ENCODE measurements at places on chromosomes 6 and 20. TPM values are rescaled to one million over a fixed set of nuclear protein-coding genes. Genes with fewer than 3 reads are reported as not detected.

- no peak for DNase-seq
- no peaks in the 10 kb centered on the region for H3K27me3 ChIP-seq
- H3K27ac ChIP-seq = peak overlapping the region; percentile 0
Measured at GRCh38 chr20:49210101-49210756, 9.0 kb upstream of the DDX27 start.

- no peak for DNase-seq
- H3K27ac ChIP-seq = no peak overlapping the region
- no peaks in the 10 kb centered on the region for H3K27me3 ChIP-seq
- no peaks in the 10 kb centered on the region for H3K36me3 ChIP-seq
Measured at GRCh38 chr20:6999381-6999780, 231.9 kb downstream of the BMP2 start.

- no peaks in the 10 kb centered on the region for H3K27me3 ChIP-seq
- H3K36me3 ChIP-seq = no peaks in the 10 kb centered on the region
- peaks cover 4% of the 10 kb centered on the region for H3K4me1 ChIP-seq
- H3K27ac ChIP-seq = no peak overlapping the region
- no peak for DNase-seq
Measured at GRCh38 chr6:157227202-157228166, 95.8 kb downstream of the TMEM242 start.

GRCh38 chr6:47407300-47408281 is 70.0 kb upstream of the CD2AP start:
- H3K4me1 ChIP-seq = peaks cover 4% of the 10 kb centered on the region
- no peak overlapping the region for H3K27ac ChIP-seq
- H3K27me3 ChIP-seq = no peaks in the 10 kb centered on the region

DNA sequence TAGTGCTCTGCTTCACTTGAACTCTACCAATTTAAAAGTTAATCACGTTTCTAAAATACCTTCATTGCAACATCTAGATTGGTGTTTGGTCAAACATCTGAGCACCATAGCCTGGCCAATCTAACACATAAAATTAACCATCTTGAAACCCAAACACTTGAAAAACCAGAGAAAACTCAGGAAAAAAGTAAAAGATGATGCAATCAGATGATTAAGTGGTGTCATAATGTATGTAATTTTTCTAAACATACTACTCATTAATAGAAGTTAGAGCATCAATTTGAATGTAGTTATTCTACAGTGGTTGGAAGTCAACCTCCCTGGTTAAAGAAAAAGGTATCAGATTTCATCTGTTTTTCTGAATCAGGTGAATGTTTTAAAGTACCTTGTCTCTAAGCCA is 228.6 kb upstream of the ID4 start:
- H3K27ac ChIP-seq = no peak overlapping the region
- H3K4me3 ChIP-seq = no peak overlapping the region
- H3K27me3 ChIP-seq = no peaks in the 10 kb centered on the region
- no peak for DNase-seq
- H3K36me3 ChIP-seq = no peaks in the 10 kb centered on the region

GRCh38 chr6:157530126-157530525 is 149.1 kb downstream of the ZDHHC14 start:
- H3K36me3 ChIP-seq = no peaks in the 10 kb centered on the region
- no peak overlapping the region for H3K27ac ChIP-seq
- no peaks in the 10 kb centered on the region for H3K27me3 ChIP-seq
- no peak for DNase-seq

- H3K27ac ChIP-seq = no peak overlapping the region
- no peak for DNase-seq
- H3K27me3 ChIP-seq = no peaks in the 10 kb centered on the region
- no peak overlapping the region for H3K4me3 ChIP-seq
Measured at GRCh38 chr6:150940941-150941340, 75.4 kb downstream of the MTHFD1L start.

DNA sequence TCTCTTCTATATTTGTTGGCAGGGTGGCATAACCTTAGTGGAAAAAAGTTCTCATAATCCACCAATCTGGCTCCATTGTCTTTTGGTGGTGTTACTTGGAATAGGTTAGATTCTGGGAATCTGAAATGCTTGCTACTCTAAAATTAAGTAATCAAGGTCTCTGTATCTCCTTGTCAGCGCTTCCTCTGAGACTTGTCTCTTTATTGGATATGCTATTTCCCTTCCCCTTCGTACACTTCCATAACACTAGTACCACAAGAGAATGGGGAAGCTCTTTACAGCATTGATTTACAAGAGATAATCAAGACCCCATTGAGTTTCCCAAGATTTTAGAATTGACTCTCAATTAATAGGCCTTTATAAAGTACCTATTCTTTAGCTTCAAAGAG is 280.2 kb downstream of the ADGB start:
- DNase-seq = no peak
- H3K36me3 ChIP-seq = no peaks in the 10 kb centered on the region
- no peak overlapping the region for H3K4me3 ChIP-seq
- H3K27me3 ChIP-seq = no peaks in the 10 kb centered on the region
- peaks cover 22% of the 10 kb centered on the region for H3K4me1 ChIP-seq

DNA sequence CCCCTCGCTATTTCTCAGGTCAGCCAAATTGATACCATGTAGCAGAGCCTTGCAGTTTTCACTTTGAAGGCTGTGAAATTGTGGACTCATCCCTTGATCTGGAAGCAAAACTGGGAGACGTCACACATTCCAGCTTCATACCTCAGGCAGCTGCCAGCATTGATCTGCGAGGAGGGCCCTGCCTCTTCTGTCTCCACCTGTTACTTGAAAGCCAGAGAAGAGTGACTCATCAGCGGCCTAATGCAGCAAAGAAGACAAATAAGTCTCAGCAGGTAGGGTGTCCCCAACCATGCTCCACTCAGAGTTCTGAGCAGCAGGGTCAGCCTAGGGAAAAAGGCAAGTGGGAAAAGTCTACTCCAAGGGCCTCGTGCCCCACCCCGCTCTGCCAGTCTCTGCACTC is 69.4 kb upstream of the BMP2 start:
- no peak overlapping the region for H3K4me3 ChIP-seq
- H3K4me1 ChIP-seq = peaks cover 35% of the 10 kb centered on the region
- no peaks in the 10 kb centered on the region for H3K36me3 ChIP-seq
- peaks cover 5% of the 10 kb centered on the region for H3K27me3 ChIP-seq
- H3K27ac ChIP-seq = no peak overlapping the region

- no peak for DNase-seq
- peaks cover 27% of the 10 kb centered on the region for H3K4me1 ChIP-seq
- no peak overlapping the region for H3K4me3 ChIP-seq
- peak overlapping the region; percentile 7 for H3K27ac ChIP-seq
Measured at GRCh38 chr6:157024745-157025144, 247.6 kb downstream of the ARID1B start.

- H3K27me3 ChIP-seq = no peaks in the 10 kb centered on the region
- no peak overlapping the region for H3K4me3 ChIP-seq
- H3K27ac ChIP-seq = no peak overlapping the region
- no peaks in the 10 kb centered on the region for H3K4me1 ChIP-seq
- DNase-seq = no peak
- no peaks in the 10 kb centered on the region for H3K36me3 ChIP-seq
Measured at GRCh38 chr6:93819189-93819588, 399.8 kb upstream of the EPHA7 start.

DNA sequence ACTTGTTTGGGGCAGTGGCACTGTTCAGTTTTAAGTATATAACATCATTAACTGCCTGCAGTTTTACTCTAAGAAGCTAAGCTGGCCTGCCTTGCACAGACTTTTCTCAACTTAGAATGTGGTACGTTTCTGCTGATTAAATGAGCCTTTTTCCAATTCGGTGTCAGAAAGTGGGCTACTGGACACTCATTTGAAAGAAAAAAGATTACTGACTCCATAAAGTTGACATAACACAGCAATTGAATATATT is 2.1 kb downstream of the ZMYND8 start:
- H3K27me3 ChIP-seq = no peaks in the 10 kb centered on the region
- H3K27ac ChIP-seq = peak overlapping the region; percentile 99
- peak overlapping the region; percentile 43 for H3K4me3 ChIP-seq
- no peak for DNase-seq
- H3K36me3 ChIP-seq = no peaks in the 10 kb centered on the region

- no peak overlapping the region for H3K4me3 ChIP-seq
- H3K4me1 ChIP-seq = peaks cover 10% of the 10 kb centered on the region
- no peak overlapping the region for H3K27ac ChIP-seq
- no peak for DNase-seq
Measured at GRCh38 chr6:166435574-166435973, 52.8 kb upstream of the MPC1 start.

DNA sequence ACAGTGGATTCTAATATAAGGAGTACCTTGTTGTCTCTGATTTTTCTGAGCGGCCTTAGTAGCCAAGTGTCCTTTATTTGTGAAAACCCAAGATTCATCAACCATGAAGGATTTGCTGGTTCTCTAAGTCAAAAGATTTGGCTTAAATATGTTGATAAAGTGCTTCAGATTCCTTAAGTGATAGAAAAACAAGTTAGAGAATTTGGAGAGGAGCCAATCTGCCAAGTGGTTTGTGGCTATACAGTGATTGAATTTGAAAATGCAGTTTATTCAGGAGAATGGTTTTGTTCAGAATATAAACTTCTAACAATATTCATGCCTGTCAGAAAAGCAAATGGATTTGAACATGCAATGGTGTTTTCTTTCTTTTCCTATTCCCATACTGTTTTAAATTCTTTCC is 54.8 kb downstream of the CAP2 start:
- no peaks in the 10 kb centered on the region for H3K36me3 ChIP-seq
- no peak overlapping the region for H3K4me3 ChIP-seq
- DNase-seq = no peak

DNA sequence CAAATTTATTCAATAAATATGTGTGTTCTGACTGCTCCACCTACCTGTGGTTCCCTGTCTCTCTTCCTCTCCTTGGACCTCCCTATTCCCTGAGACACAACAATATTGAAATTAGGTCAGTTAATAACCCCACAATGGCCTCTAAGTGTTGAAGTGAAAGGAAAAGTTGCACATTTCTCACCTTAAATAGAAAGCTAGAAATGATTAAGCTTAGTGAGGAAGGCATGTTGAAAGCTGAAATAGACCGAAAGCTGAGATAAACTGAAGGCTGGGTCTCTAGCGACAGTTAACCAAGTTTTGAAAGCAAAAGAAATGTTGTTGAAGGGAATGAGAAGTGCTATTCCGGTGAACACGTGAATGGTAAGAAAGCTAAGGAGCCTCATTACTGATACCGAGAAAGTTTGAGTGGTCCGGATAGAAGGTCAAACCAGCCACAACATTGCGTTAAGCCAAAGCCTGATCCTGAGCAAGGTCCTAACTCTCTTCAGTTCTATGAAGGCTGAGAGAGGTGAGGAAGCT is 34.1 kb downstream of the UST start:
- no peak for DNase-seq
- peaks cover 37% of the 10 kb centered on the region for H3K4me1 ChIP-seq
- H3K27ac ChIP-seq = no peak overlapping the region
- no peak overlapping the region for H3K4me3 ChIP-seq
- H3K36me3 ChIP-seq = no peaks in the 10 kb centered on the region

DNA sequence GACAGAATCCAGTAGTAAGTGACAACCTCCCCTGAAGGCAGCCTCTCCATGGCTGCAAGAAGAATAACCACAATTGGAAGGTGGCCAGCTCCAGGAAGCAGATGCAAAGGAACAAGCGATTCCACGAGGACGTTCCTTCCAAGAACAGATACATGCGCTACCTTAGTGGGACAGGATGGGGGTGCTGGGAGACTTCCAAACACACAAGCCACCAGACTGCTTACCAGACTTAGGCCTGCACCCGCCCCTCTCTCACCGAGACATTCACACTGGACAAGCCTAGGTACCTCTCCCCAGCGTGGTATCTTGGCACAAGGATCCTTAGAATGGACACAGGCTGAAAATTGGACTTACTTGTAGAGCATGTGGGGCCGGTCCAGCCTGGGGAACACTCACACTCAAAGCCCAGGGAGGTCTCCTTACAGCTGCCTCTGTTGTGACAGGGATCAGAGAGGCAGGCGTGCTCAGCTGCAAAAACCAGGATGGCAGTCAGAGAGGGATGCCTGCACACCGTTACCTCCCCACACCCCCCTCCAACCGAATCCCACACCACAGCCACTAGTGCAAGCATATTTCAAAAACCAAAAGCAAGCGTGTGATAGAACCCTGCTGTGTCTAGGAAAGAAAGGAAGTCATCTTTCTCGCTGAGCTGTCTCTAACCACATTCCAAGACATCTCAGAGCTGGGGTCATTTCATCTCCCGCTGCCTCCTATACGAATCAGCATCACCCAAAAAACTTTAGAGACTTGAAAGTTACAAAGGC is 22.4 kb downstream of the JAG1 start:
- H3K36me3 ChIP-seq = peaks cover 84% of the 10 kb centered on the region
- no peak overlapping the region for H3K27ac ChIP-seq
- peaks cover 39% of the 10 kb centered on the region for H3K4me1 ChIP-seq

DNA sequence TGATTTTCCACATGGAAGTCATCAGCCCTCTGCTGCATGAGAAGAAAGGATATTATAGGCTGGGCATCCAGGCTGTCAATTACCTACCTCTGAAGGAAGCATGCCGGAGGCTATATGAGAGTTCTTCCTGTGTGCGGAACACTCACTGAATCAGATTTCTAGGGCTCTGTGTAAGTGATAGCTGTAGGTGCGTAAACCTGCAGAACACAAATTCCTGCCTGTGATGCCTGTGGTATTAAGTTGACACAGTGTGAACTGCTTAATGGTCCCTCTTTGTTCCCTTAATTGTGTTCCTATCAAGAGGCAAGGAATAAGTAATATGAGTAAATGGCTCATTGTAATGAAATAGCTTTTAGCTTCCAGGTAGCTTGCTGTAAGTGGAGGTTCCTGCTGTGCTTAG is 103.3 kb downstream of the ANKS1A start:
- H3K4me3 ChIP-seq = no peak overlapping the region
- H3K4me1 ChIP-seq = peaks cover 7% of the 10 kb centered on the region
- peaks cover 81% of the 10 kb centered on the region for H3K36me3 ChIP-seq
- no peaks in the 10 kb centered on the region for H3K27me3 ChIP-seq
- no peak overlapping the region for H3K27ac ChIP-seq

GRCh38 chr20:59835057-59835447 is 98.4 kb downstream of the SYCP2 start:
- H3K36me3 ChIP-seq = no peaks in the 10 kb centered on the region
- DNase-seq = no peak
- no peak overlapping the region for H3K4me3 ChIP-seq
- no peak overlapping the region for H3K27ac ChIP-seq

DNA sequence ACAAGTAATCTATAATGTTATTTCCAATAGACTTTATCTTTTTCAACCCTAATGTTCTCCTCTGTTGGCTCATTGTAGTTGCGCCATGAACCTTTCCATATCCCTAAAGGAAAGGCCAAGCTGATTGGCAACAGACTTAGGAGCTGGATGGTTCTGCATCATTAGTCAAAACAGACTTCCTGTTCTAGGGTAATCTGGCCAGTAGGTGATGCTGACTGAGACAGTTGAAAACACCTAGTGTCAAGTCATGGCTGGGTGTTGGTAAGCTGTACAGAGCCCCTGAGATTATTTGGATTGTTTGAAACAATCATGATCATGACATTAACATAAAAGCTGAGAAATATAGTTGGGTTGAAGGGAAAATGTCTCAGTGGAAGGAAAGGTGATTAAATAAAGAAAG is 231.4 kb downstream of the PHACTR1 start:
- no peak for DNase-seq
- H3K27me3 ChIP-seq = no peaks in the 10 kb centered on the region
- no peak overlapping the region for H3K27ac ChIP-seq
- no peak overlapping the region for H3K4me3 ChIP-seq
- H3K36me3 ChIP-seq = no peaks in the 10 kb centered on the region
- H3K4me1 ChIP-seq = no peaks in the 10 kb centered on the region

Gene RRAGD
- 62.9 TPM for total RNA-seq

Gene SLC17A9
- total RNA-seq = 10.4 TPM

Gene RIPPLY2
- total RNA-seq = not detected

Gene WFDC6
- total RNA-seq = not detected

Gene PCNA
- 48.1 TPM for total RNA-seq

Gene WDR46
- 34.4 TPM for total RNA-seq

Gene SMOC2
- 12.6 TPM for total RNA-seq

Gene HLA-DQA1
- 144 TPM for total RNA-seq

Gene NOX3
- not detected for total RNA-seq

Gene DDO
- total RNA-seq = 10.8 TPM
